ENCODE measurements at places on chromosomes 6 and 20.
A peak's percentile ranks its signal among the peaks of the same experiment; 100 is the strongest.

- DNase-seq = no peak
Observed at GRCh38 chr6:121339639-121340226, 5.5 kb upstream of the TBC1D32 start.

GRCh38 chr6:13235339-13235738 lies 93.0 kb downstream of the TBC1D7 start:
- no peak for DNase-seq

- no peak for DNase-seq
Observed at GRCh38 chr6:18280084-18280483, 15.8 kb upstream of the DEK start.

DNA sequence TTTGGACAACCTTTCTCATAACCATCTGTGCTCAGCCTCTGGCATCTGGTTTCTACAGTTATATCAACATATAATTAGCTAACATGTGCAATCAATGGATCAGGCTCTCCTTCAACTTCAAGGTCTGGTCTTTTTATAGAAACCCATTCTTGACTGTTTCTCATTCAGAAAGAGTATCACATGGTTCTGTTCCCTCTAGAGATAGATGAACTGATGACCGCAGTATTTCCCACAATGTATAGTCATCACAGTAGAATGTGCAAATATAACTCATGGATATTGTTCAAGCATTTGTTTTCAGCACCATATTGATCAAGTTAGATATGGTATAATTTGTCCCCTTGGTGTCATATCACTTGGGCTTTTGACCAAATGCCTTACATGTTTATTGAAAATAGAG lies 656.2 kb downstream of the FRK start:
- no peak for DNase-seq

- DNase-seq = no peak
Observed at GRCh38 chr6:140572129-140572528, 1197.7 kb upstream of the CITED2 start.

DNA sequence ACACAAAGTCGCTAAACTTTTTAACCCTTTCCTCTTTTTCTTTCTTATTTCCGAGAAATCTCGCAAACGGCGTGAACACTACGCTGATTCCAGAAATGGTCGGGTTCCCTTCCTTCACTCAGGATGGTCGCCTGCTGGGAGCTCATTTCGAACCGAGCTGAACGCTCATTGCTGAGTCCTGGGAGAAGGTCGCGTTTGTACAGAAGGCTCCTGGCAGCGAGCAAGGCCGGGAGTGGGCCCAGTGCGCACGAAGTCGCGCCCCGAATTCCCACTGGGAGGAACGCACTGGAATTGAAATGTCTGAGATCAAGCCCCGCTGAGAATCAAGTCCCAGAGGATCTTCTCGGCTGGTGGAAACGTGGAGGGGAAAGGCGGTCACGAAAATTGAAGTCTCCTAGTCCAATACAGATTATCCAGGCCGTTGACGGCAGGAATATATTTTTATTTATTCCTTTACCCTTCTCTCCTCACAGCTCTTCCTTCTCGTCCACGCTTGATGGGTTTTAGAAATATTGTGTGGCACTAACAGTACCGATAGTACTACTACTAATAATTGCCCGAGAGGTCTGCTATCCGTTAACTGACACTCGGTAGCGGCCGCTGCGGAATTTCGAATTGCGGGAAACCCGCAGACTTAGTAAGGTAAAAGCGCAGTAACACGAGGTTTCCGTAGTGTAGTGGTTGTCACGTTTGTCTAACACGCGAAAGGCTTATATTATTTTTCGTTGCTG lies 207.2 kb upstream of the ZNF184 start:
- DNase-seq = no peak

DNA sequence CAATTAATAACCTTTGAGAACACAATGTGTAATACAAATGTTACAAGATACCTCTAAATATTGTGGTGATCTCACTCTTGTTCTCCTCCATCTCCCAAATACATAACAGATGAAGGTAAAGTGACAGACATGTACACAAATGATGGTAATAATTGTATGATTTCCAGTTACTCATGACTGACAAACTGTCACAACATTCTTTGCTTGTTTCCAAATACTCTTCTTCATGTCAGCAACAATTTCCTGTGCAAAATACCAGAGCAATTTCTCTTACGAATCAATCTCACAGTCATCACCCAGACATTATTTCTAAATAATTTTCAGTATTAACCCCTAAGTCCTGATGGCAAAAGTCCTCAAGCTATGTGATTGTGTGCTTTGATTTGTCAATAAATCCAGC lies 92.9 kb downstream of the RPS12 start:
- no peak for DNase-seq

DNA sequence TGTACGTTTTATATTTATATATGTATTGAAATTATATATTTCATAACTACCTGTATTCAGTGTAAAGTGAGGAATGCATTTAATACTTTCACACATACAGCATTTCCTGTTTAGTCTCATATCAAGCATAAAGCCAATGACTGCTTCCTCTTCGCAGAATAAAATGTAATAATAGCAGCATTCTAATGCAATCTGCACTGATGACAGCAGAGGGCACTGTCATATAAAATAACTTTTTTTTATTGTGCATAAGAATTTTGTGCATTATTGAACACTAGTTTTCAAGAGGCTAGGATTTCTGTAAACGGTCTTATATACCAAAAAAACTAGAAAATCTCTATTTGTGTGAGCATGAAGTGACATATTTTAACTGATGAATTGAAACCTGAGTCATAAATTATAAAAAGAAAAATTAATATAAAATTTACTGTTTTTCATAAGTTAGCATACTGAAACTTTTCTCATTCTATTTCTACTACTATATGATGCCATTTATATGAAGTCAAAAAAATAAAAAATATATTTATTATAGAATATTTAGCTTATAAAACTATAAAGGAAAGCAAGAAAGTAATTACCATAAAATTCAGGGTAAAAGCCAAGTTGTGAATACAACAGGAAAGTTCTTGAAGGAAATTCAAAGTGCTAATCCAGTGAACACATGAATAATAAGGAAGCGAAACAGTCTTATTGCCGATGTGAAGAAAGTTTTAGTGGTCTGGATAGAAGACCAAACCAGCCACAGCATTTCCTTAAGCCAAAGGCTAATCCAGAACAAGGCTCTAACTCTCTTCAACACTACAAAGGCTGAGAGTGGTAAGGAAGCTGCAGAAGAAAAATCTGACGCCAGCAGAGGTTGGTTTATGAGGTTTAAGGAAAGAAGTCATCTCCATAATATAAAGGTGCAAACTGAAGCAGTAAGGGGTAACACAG lies 36.3 kb downstream of the RNF146 start:
- DNase-seq = peak; percentile 57

GRCh38 chr6:9977411-9977810 lies 437.5 kb downstream of the TFAP2A start:
- DNase-seq = no peak

GRCh38 chr6:82259389-82259788 lies 11.8 kb upstream of the IBTK start:
- no peak for DNase-seq

DNA sequence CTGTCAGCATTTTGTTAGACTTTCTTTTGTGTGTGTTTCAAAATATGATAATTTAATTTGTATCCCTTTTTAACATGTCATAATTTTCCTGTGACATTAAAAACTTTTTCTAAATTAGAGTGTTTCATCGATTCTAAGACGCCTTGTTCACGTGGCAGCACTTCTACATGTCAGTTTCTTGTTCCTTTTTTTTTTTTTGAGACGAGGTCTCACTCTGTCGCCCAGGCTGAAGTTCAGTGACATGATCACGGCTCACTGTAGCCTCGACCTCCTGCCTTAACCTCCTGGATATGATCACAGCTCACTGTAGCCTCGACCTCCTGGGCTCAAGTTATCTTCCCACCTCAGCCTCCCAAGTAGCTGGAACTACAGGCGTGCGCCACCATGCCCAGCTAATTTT lies 27.6 kb upstream of the ADRM1 start:
- no peak for DNase-seq

DNA sequence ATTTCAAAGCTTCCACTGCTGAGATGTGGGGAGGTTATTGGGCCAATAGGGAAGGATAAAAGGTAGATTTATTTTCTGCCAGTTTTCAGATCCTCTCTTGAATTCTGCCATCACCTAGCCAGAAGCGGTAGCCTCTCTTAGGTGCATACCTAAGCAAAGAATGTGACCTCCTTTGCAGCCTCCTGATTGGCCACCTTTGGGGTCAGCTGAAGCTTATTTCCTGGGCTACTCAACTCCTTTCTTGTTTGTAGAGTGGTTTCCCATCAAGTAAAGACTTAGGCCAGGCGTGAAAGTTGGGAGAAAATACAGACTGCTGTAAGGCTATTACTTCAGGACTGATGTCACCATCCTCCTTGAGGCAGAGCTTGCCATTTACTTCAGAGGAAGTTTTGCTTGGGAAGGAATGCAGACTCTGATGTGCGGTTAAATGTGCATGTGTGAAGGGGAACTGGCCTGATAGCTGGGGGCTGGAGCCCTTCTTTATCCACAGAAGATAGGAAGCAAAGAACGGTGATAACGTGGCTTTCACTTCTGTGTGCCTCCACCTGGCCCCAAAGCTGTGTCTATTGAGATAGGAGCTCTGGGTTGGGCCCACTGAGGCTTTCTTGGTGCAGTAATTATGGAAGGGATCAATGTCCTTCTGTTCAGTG lies 70.1 kb downstream of the TRMT11 start:
- DNase-seq = no peak

DNA sequence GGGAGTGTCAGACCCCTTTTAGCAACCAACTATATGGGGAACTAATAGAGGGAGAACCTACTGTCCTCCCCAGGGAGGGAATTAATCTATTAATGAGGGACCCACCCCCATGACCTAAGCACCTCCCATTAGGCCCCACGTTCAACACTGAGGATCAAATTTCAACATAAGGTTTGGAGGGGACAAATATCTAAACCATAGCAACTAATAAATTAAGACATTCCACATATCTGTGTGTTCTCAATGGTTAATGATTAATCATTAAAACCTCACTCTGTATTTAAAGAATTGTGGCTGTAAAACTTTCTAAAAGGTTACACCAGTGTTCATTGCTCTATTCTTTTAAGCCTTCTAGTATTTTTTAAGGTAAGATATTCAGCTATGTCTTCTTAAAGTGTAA lies 500.4 kb upstream of the SULF2 start:
- no peak for DNase-seq

DNA sequence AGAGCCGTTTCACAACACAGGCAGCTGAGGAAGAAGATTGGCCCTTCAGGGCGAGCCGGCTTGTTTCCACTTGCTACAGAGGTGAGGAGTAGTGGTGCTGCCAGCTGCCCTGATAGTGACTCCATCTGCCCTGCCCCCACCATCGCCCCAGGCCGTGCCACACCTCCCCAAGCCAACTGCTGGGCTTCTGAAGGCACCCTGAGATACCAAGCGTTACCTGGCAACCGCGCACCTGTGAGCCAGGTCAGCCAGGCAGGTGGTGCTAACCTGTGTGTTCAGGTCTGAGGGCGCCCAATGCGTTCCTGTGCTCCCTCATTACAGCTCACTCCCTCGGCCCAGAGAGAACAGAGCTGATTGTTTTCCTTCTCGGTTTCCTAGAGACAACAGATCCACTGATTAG lies 299.1 kb upstream of the ID4 start:
- DNase-seq = no peak
